ENCODE measurements at places on chromosomes 5 and 9.

DNA sequence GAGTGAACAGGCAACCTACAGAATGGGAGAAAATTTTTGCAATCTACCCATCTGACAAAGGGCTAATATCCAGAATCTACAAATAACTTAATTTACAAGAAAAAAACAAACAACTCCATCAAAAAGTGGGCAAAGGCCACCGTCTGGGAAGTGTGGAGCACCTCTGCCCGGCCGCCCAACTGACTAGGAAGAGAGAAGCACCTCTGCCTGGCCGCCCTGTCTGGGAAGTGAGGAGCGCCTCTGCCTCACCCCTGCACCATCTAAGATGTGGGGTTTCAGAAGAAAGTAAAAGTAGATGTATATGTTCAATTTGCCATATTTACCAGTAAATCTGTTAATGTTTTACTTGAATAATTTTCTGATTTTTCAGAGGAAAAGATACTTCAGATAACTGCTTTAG is 108.1 kb upstream of the TMEM161B start:
- no peak for DNase-seq

DNA sequence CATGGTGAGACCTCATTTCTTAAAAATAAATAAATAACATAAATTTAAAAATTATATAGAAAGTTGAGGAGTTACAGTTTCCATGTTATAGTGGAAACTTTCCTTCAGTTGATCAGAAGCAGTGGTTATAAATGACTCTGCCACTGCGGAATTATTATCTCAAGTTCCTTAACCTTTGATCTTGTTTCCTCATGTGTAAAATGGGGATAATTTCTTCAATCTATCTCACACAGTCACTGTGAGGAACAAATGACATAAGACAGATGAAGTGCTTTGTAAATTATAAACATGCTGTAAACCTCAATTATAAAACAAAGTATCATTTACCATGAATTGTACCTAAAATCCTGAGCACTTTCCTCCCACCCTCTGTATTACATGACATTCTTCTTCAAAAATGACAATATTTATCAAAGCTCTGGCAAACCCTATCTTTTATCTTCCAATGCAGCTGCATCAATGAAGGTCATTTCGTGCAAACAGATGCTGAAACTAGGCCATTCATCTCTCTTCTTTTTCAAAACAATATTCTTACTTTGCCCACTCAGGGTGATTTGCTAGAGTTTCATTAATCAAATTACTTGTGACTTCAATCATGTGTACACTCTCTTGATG is 46.8 kb downstream of the TMEM245 start:
- no peak for DNase-seq

- no peak for DNase-seq
Observed at GRCh38 chr5:1638658-1639400, 115.1 kb upstream of the LPCAT1 start.

DNA sequence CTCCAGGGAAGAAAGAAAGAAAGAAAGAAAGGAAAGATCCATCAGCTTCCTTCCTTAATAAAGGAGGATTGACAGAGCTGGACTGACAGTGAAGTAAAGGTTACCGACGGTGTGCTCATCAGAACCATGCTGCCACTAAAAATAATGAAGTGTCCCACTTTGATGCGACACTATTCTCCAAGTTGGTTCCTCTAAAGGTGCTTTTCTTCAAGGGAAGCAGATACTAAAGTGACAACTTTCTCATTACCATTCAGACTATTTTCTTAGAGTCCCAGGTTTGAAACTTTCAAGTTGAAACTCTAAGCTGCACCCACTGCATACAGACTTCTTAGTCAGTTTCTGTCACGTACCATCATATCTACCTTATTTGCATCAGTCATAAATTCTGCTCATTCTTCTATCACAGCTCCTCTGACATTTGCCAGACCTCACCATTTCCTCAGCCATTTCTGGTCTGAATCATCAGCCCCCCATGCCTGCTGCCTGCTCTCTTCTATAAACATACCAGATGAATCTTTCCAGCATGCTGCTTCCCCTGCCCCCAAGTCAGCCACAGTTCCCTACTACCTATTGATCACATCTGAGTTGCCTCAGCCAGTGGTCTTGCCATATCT is 177.6 kb downstream of the DEPDC1B start:
- DNase-seq, result no peak

- no peak for DNase-seq
Observed at GRCh38 chr9:81772144-81772543, 82.8 kb upstream of the TLE1 start.

DNA sequence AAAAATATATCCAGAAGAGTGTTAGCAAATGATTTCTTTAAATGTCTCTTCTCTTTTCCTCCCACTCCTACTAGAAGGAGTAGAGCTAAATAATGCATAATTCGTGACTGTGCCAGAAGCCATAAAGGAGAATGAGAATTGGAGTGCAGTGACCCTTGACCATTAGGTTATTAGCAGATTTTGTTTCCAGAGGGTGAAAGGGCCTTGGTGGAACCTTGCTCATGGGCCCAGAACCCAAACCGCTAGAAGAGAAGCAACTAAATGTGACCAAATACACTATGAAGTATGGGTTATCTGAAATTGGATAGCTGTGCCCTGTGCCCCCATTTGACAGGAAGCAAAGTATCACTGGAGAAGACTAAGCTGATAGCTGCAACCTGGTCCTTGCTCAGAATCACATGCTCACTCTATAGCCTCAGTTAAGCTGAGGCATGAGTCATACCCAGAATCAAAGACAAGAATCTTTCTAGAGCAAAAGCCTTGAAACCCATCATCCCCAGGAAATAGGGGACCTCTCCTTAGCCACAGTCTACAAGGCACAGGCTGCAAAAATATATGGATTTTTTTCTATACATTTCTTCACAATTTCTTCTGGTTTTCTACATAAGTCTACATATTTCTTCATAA is 36.3 kb downstream of the CAPSL start:
- DNase-seq, result no peak

DNA sequence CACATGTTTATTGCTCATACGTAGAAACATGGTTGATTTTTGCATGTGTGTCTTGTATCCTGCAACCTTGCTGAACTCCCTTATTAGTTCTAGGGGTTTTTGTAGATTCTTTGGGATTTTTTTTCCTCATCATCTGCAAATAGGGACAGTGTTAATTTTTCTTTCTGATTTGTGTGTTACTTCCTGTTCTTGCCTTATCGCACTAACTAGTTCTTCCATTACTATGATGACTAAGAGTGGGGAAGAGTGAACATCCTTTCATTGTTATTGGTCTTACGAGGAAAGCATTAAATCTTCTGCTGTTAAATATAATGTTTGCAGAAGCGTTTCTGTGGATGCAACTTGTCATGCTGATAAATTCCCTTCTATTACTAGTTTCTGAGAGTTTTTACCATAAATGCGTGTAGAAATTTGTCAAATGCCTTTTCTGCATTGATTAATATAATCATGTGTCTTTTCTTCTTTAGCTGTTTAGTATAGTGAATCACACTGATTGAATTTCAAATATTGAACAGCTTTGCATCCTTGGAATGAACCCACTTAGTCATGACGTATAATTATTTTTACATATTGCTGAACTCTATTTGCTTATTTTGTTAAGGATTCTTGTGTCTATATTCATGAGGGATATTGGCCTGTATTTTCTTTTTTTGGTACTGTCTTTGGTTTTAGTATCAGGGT is 32.1 kb upstream of the RNF130 start:
- no peak for DNase-seq

- no peak for DNase-seq
Observed at GRCh38 chr5:103260951-103261350, 2.4 kb downstream of the MACIR start.

DNA sequence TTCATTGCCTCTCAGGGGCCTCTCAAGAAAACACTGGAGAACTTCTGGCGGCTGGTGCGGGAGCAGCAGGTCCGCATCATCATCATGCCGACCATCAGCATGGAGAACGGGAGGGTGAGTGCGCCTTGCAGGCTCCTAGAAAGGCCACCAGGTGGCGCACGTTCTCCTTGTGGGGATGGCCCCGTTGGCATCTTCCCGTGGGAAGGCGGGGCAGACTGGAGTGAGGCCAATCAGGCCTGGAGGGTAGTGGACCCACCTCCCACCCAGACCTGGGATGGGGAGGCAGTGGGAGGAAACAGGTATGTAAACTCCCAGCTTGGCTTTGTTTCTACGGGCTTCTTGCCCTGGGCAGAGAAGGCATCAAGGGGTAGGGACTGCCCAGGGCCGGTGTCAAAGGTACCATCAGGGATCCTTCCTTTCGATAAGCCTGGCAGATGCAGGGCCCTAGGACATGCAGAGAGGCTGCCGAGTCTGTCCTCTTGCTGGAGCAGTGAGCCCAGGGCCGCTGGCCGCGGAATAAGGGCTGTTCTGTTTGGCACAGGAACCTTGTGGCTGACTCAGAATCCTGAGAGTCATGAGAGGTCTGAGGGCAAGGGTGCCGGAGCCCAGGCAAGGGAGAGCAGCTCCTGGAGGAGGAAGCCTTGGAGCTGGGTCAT is 18.9 kb upstream of the SPTLC1 start:
- DNase-seq, result peak; percentile 79

Measured in CD4-positive, alpha-beta T cell treated with Interferon alpha-2 for 1 hour (primary cell).